Foreskin keratinocyte (primary cell): ENCODE measurements at places on chromosomes 2 and 18.

- DNase-seq: peak; percentile 100
Observed at GRCh38 chr2:207238831-207239701, 73.3 kb upstream of the KLF7 start.

- no peak for DNase-seq
Observed at GRCh38 chr18:68713131-68713530, 1.8 kb downstream of the TMX3 start.

DNA sequence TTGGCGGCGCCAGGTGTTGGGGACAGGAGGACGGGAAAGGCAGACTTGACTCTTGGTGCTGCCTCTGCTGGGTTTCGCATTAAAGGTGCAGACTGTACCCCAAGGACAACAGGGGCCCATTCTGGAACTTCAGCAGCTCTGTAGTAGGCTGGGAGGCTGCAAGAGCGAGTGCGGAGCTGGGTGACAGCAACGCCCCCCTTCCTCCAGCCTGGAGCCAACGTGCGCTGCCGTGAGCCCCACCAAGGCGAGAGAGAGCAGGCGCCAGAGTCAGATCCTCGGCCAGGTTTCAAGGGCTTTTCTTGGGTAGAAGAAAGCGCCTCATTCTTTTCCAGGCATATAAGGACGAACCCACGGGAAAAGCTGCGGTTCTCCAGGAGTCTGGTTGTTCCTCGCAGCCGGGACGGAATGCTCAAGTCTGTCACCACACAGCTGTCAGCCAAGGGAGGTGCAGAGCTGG, 1.9 kb downstream of the DOK6 start:
- DNase-seq: no peak

- DNase-seq: peak; percentile 34
Observed at GRCh38 chr2:69830045-69830905, 815 bp downstream of the GMCL1 start.

- no peak for DNase-seq
Observed at GRCh38 chr2:113765276-113765675, 8.8 kb upstream of the SLC35F5 start.

DNA sequence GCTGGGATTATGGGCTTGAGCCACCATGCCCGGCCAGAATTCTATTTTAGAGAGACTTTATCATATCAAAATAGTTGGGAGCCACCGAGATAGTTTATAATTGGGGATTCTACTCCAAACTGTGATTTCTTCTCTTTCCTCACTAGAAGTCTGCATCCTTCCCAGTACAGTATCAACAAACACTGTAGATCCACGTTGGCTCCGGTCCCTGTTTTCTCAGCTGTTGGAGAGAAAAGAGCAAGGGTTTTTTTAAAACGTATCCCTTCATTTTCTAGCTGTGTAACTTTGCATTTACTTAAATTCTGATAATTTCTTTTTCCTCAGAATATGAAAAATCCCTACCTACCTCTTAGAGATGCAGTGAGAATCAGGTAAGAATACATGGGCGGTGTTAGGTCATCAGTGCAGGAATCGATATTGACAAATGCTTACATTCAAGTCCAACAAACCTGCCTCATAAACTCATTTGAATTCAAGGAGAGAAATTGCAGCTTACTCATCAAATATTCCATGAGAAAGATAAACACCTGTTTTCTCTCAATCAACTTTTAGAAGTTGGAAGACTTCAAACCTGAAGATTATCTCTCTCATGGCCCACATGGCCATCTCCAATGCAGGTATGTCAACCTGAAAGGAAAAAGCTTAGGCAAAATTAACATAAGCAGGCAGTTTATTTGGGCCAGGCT, 17.7 kb upstream of the PDCL3 start:
- no peak for DNase-seq

GRCh38 chr18:76938619-76939018, 116.3 kb downstream of the ZNF236 start:
- DNase-seq: no peak

DNA sequence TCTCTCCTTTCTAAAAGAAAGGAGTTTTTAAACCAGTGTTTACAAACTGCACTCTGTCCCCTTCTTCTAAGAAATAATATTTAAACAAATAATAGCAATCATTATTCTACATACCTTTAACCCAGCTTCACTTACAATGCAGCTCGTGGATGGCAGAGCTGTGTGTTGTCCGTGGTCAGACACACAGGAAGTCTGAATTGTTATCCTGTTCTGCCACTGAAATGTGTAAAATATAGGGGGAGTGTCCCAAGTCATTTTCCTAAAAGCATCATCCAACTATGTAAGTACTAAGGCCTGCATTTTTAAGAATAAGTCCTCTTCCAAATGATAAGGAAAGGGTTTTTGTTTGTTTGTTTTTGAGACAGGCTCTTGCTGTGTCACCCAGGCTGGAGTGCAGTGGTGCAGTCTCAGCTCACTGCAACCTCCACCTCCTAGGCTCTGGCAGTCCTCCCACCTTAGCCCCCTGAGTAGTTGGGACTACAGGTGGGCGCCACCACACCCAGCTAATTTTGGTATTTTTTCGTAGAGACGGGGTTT, 2.7 kb upstream of the PPP4R1 start:
- DNase-seq: no peak

GRCh38 chr2:239330836-239331235, 70.0 kb downstream of the HDAC4 start:
- no peak for DNase-seq

GRCh38 chr2:177000061-177000714, 212.4 kb upstream of the HNRNPA3 start:
- DNase-seq: no peak

DNA sequence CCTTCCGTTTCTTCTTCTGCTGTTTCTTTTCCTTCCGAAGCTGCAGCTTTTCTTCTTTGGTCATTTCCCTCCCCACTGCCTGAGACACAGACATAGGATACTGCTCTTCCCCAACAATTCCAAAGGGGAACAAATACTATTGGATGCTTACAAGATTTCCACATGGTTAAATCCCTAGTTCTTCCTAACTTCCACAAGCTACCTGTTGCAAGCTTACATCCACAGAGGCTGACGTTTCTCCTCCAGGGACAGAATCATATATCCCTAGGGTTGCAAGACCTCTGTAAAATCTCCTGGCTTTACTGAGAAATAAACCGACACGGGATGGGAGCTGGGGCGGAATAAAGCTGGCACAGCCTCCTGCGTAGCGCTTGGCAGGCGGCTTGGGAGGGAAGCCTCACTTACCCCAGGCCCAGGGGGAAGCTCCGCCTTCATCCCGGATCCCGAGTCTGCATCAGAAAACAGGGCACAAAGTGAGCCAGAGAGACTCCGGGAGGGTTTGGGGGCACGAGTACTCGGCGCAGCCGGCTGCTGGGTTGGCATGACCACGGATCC, 590 bp downstream of the EIF2B4 start:
- DNase-seq: peak; percentile 48

DNA sequence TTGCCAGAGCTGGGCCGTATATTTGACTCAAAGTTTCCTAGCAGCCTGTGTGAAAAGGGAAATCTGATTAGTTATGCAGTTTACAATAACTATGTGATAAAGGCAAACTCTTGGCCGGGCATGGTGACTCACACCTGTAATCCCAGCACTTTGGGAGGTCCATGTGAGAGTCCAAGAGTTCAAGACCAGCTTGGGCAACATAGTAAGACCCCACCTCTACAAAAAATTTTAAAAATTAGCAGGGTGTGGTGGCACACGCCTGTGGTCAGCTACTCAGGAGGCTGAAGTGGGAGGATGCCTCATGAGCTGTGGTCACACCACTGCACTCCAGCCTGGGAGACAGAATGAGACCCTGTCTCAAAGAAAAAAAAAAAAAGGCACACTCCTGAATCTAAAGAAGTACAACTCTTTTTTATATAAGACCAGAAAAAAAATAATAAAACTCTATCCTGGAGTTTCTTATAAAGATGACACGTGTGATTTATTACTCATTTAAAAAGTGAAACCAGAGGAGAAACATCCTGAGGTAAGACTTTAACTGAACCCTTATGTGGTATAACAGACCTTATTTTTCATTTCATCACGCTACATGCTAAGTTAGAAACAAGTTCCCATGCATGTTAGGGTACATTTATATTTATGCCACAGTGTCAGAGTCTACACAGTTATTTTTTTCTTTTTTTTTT, 32.6 kb upstream of the KCMF1 start:
- no peak for DNase-seq

- no peak for DNase-seq
Observed at GRCh38 chr2:78814331-78814986, 211.0 kb upstream of the REG3G start.

DNA sequence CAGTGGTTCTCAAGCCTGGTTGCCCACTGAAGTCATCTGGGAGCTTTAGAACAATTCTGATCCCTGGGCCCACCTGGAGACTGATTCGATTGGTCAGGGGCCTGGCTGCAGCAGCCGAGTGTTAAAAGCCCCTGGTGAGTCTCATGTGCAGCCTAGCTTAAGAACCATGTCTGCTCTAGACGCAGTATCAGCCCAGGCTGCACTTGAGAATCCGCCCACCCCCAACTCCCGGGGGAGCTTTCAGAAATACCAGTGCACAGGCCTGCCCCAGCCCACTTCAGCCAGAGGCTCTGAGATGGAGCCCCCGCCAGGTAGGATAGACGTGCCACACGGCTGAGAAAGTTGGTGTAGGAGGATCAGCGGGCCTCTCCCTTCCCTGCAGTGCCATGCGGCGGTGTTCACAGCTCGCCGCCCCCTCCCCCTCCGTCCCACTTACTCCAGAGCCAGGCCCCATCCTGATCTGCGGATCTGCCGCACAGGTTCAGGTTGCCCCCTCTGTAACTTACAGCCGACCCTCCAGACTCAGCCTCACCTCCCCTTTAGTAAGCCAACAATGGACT, 209.0 kb upstream of the RAB12 start:
- no peak for DNase-seq
